Activated T-helper 1 cell treated with Interleukin-2 at 50 U/mL for 16 hours (primary cell): ENCODE measurements at places on chromosomes 3 and 15.

- DNase-seq, result no peak
Measured at GRCh38 chr3:156395961-156396710, 158.8 kb downstream of the SSR3 start.

DNA sequence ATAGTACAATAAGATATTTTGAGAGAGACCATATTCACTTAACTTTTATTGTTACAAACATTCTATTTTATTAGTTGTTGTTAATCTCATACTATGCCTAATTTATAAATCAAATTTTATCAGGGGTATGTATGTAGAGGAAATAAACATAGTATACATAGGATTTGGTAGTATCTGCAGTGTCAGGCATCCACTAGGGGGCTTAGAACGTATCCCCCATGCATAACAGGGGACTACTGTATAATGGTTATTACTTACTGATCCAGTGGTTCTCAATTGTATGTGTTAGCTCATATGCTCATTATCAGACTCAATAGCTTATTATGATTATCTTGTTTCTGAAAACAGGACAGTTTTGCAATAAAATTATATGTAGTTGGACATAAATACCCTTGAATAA is 27.6 kb downstream of the CMC1 start:
- no peak for DNase-seq

DNA sequence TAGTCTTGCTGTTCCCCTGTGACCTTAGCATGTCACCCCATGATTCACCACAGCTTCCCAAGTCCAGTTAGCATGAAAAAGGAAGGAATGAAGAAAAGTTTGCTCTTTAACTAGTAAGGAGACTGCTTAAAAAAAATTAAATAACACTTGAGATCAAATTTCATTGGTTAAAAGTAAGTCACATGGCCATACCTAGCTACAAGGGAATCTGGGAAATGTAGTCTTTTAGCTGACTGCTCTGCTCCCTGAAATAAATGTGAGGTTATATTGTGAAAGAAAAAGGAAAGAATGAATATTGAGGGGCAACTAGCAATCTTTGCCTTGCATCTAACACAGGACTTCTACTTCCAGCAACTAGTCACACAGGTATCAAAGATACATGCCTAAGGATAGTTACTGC is 84.7 kb upstream of the LRRN1 start:
- DNase-seq, result no peak

DNA sequence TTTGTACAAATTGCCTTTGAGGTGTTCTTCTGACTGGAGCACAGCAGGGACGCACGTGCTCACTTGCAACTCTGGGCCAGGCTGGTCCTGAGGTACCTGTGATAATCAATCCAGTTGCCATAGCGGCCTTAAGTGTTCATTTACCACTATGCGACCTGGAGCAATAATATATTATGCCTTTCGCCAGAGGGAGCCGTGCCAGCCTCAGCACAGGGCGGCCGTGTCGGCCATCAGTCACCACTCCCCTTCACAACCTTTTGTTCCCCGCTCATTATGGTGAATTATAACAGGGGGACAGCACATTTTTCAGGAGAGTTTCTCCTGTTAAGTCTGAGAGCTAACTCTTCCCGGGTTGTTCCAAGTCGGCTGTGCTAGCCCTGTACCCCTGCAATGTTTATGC is 289.7 kb downstream of the RORA start:
- DNase-seq, result no peak

- DNase-seq, result no peak
Measured at GRCh38 chr3:12972781-12973702, 100.2 kb downstream of the IQSEC1 start.

DNA sequence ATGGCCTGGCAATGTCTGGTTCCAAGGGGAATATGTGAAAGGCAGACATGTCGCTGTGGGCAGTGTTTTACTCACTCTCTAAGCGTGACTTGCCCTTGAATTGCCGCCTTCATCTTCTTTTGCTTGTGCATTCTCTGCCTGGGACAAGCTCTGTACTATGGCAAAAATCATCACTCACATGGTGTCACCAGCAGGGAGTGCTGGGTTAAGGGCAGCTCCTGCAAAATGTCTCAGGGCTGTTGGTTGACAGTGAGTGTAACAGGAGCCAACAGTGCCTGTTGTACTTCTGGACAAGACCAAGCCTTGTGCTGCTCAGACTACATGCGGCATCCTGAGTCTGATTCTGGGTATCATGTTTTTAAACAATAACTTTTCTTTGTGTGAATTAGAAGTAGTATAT is 45.3 kb upstream of the KY start:
- DNase-seq, result no peak

GRCh38 chr3:167030082-167030725 is 349.9 kb downstream of the ZBBX start:
- DNase-seq, result no peak

DNA sequence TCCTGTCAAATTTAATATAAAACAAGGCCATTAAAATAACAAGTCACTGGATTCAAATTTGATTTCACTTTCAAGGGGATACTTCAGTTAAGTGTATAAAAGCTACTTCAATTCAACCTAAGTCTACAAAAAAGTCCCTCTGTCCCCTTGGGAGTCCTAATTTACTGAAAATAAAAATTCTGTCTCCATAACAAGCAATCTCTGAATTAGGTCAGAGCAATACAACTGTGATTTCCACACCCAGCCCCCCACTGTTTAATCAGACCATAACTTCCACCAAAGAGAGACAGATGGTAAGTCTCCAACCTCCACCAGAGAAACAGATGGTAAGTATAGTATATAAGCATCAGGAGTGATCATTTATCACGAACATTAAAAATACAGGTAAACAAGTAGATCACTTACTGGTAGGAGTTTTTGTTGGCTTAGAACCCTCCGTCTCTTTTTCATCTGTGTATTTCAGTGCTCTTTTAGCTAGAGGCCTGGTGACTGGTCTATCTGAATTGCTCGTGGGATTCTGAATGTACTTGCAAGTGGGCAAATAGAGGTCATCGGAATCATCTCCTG is 12.1 kb downstream of the SGO1 start:
- DNase-seq, result no peak

DNA sequence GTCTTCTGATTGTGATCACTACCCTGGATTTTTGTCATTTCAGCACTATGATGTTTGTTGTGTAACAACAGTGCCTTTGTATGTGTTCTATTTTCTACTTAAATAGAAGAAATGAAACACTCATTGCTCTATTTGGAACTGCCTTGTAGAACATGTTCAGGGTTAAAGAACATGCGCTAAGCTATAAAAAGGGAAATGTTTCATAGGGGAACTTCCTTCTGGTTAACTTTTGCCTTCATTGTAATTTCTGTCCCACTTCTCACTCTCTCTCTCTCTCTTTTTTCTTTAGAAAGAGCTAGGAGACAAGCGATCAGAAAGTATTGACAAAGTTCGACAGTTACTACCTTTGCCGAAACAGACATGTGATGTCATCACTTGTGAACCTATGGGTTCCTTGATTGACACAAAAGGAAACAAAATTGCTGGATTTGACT is at the start of gene P2RY12:
TSS of gene P2RY12 (minus strand) at position 13 of the 434 bp plus-strand sequence. CDS start 45,908 bp downstream, outside the sequence.
- DNase-seq, result no peak

DNA sequence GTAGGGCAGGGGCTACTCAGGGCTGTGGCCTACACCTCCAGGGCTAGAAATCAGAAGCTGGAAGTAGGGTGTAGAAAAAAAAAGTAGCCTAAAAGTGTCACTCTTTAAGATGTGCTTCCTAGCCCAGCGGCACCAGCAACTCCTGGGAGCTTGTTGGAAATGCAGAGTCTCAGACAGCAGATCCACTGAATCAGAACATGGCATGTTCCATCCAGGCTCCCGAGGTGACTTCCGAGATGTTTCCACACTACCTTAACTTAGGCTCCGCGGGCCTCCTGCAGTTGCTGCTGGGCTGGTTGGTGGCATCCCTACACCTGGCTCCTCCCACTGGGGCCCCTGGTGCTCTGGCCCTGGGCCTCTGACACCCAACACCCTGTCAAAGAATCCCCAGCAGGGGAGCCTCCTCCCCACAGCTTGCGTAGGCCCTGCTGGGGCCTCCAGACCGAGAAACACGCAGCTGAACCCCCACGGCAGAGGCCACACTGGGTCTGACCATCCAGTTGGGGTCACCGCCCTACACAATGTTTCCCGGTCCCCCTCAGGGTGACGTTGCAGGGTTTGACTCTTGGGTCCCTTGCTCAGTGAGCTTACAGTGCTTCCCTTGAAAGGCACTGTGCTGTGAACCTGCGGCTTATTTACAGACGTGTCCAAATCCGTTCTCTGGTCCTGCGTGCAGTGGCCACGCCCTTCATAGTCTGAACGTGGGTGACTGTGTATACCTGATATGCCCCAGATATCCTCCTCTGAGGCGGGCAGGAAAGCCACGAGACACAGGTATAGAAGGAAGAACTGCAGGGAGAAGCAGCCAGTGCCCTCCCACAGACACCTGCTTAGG is 46.5 kb downstream of the FAM174B start:
- DNase-seq, result no peak

- DNase-seq, result no peak
Measured at GRCh38 chr15:53559364-53560277, 199.8 kb downstream of the WDR72 start.

DNA sequence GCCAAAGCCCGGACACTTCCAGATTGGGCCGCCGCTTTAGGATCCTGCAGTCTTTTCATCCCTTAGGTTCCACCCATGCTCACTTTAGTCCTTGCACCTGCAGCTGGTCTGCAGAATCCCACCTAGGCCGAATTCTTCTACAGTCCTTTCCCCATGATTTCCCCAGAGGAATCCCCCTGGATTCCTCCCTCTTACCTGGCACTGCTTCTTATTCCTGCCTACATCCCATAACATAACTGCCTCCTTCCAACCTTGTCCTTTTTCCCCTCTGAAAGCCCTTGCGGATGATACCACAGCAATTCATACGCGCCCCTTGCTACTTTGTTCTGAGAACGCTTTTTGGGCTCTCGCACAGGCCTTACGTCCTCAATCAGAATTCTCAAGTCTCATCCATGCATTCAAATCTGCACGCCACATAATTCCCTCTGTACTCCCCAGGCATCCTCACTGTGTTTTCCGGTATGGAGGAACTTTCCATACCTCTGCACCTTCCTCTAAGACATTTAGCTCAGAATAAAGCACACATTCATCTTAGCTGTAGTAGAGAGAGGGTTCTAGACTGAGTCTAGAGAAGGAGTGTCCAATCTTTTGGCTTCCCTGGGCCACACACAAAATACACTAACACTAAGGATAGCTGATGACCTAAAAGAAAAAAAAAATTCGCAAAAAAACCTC is 619 bp downstream of the EIF2AK4 start:
- DNase-seq, result no peak

- no peak for DNase-seq
Measured at GRCh38 chr3:171072432-171072831, 45.9 kb upstream of the SLC2A2 start.

- no peak for DNase-seq
Measured at GRCh38 chr3:42725454-42725853, 22.9 kb upstream of the HHATL start.

DNA sequence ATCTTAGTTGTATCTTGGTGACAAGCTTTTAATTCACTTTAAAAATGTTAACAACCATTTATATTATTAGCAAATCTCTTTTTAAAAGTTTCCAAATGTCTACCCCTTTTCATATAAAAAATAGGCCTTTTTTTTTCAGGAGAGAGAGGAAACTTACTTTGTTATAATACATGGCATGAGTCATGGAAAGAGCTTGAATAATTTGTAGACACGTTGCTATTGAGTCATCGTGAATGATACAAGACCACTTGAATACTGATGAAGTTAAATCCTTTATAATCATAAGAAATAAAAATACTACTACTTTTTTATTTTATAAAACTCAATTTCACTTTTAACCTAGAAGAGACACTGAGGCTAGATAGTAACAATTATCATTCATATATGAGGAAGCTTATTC is 70.3 kb upstream of the BBX start:
- DNase-seq, result no peak

- no peak for DNase-seq
Measured at GRCh38 chr15:45338417-45338816, 39.9 kb downstream of the GATM start.

- no peak for DNase-seq
Measured at GRCh38 chr3:156150434-156151066, 30.2 kb downstream of the KCNAB1 start.

GRCh38 chr15:41981371-41982132 is 9.2 kb upstream of the EHD4 start:
- no peak for DNase-seq

- no peak for DNase-seq
Measured at GRCh38 chr15:67064607-67065530, 533 bp upstream of the SMAD3 start.

GRCh38 chr15:88012233-88012632 is 244.3 kb downstream of the NTRK3 start:
- no peak for DNase-seq

- no peak for DNase-seq
Measured at GRCh38 chr15:57609805-57610529, 18.3 kb downstream of the MYZAP start.

DNA sequence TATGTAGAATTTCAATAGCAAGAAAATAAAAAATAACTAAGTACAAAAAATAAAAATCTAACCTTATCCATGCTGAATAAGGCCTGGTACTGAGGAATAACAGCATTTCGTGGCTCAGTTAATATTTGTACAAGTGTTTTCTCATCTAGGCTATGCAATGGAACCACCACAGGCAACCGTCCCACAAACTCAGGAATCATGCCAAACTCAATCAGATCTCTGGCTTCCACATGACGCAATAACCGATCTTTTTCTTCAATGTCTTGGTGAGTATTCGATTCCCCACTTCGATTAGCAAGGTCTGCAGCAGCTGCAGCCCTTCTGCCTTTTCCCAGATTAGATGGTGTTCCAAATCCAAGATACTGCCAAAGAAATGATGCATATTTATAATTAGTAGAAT is 21.1 kb upstream of the PDCD7 start:
- no peak for DNase-seq

- no peak for DNase-seq
Measured at GRCh38 chr3:9468460-9468859, 71.0 kb downstream of the SETD5 start.

DNA sequence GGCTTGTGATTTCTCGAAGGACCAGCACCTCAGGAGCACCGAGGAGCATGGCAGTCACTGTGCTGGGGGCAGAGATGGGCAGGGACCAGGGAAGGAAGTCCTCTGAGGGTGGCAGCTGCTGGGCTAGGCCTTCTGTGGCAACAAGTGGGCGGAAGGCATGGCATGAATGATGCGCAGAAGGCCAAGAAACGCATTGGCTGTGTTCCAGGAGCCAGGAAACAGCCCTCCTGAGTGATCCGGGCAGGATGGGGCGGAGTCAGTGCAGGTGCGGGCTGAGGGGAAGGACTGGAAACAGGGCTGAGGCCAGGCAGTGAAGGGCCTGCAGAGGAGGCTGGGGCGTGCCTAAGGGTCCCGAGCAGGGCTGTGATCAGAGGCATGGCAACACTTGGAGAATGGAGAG is 23.6 kb downstream of the MRPS11 start:
- DNase-seq, result no peak

DNA sequence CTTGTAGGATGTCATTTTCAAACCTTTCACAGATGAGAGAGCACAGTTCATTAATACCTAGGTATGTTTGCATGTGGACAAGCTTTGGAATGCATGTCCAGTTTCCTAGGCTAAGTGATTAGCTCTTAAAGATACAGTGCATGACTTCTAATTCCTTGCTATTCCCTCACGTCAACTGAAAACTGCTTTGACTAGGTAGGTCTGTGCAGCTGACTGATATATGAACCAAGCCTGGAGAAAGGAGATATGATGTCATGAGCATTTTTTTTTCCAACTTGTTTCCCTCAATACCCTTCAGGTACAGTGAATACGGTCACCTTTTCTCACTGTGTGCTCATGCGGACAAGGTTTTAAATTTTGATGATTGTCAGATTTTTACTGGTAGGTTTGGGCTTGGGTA is 41.6 kb upstream of the TASOR start:
- no peak for DNase-seq
